Renal cortical epithelial cell (primary cell): ENCODE measurements at places on chromosomes 11 and 22. TPM values are rescaled to one million over a fixed set of nuclear protein-coding genes. Genes with fewer than 3 reads are reported as not detected.

- no peak for DNase-seq
Measured at GRCh38 chr22:22196018-22196533, 48.5 kb upstream of the VPREB1 start.

DNA sequence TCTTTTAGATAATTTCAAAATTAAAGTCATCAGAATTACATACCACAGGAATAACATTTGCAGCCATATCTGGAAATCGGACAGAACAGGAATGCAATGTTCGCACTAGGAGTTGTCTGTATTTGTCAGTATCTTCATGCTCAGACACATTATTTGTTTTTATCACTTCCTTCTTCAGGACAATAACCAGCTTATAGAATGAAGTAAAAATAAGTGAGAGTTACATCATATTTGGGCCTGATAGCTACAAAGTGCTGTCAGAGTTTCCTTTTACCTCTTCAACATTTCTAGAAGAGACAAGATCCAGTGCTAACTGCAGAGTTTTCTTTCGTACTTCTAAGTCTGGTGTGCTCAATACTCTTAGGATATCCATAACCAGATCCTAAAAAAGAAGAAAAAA lies 18.9 kb downstream of the COPB1 start:
- no peak for DNase-seq

DNA sequence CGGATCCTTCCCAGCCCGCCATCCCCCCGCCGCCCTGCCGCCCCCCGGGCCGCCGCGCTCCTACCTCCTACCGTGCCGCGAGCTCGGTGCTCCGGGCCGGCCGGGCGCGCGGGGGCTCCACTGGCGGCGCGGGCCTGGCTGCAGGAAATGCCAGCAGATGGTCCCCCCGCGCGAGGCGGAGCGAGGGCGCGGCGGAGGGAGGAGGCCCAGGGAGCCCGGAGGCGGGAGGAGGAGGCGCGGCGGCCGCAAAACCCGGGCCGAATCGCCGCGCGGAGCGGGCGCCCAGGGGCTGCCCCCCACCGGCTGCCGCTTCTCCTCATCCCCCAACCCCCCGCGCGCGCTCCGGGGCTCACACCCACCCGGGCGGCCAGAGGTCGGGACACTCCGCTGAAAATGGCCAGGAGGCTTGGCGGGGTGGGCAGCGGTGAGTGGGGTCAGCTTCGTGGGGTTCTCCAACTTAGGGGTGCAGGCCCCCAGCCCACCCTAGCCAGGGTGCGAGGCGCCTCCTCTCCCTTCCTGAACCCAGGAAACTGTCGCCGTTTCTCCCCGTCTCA lies at the start of gene OSBPL5:
TSS of gene OSBPL5 (minus strand) at position 159 of the 554 bp plus-strand sequence. CDS start 36,162 bp downstream, outside the sequence.
- peak; percentile 9 for DNase-seq

KCNA4 gene
- total RNA-seq, result not detected in 2 replicates

GRCh38 chr11:31903225-31904074 lies 92.3 kb upstream of the PAX6 start:
- DNase-seq, result no peak

DNA sequence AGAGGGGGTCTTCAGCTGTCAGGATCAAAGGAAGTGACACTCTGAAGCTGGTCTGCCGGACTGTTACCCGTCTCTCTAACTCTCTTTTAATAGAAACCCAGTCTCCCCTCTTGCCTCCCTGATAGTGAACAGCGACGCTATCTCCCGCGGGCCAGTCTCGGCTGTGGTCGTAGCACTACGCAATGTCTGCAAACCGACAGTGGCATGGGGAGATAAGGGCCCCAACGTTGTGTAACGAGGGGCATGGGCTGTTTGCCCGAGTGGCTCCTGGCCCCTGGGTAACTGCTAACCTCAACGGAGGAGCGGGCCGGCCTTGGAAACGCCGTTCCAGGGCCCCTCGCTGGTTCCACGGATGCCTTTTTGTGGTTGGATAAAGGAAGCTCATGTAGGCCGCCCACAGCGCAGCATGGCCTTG lies 23.3 kb downstream of the ZBTB16 start:
- no peak for DNase-seq

GRCh38 chr11:21806947-21807346 lies 385.9 kb upstream of the ANO5 start:
- DNase-seq, result no peak

MEN1 gene
- 7.5 and 34.4 TPM in 2 replicates for total RNA-seq

DNA sequence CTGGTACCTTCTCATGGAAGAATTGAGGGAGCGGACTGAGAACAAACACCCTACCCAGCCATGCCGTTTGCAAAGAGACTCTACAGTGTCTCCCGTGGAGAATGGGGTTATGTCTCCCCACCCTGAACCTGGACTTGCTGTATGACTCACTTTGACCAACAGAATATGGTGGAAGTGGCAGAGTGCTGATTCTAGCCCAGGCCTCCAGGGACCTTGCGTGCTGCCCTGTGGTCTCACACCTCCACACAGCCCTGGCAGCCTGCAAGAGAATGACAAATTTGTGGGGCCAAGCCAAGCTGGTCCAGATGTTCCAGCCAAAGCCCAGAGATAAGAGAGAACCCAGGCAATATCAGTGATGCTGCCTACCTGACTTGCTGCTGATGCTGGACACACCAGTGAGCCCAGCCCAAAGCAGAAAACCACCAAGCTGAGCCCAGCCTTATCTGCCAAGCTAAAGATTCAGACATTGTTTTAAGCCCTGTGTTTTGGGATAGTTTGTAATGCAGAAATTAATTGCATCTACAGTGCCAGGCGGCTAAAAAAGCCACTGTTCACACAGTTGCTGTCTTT lies 8.1 kb upstream of the LINC01488 start:
- DNase-seq, result no peak

FZD4 gene
- total RNA-seq, result 2.8 and 6.8 TPM in 2 replicates

DNA sequence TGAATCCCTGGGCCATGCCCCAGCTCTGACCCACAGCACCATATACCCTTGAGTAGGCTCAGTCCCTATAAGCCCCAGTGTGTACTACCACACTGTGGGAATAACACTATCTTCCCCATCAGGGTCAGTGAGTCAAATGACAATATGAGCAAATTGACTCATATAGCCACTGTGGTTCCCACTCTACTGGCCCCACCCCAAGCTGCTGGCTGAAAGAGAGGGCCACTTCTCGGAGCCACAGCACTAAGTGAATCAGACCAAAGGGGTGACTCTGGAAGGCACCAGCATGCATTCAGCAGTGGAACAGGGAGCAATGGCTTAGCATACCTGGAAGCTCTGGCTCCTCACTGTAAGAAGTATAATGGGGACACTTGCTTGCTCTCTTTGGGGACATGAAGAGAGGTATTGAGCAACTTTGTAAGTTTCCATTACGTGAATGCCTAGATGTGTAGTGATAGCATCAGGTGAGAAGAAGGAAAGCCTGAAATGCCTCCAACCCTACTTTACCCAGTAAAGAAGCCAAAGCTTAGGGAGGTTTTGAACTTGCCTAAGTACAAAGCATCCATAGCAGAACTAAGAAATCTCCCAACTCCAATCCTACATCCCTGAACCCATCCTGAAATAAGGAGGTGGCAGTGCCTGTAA lies 13.5 kb downstream of the CD59 start:
- peak; percentile 65 for DNase-seq

GRCh38 chr22:29641042-29641699 lies 37.7 kb downstream of the NF2 start:
- no peak for DNase-seq
